Calu3 (cell line): ENCODE measurements at places on chromosomes 1 and 21. TPM values are rescaled to one million over a fixed set of nuclear protein-coding genes. Genes with fewer than 3 reads are reported as not detected.
A peak's percentile ranks its signal among the peaks of the same experiment; 100 is the strongest.

The RPE65 gene
- total RNA-seq, result not detected in 2 replicates

The RAP1GAP gene
- total RNA-seq, result 23.8 and 26.8 TPM in 2 replicates

The FAM110D gene
- total RNA-seq, result not detected in 2 replicates

The ENSA gene
- total RNA-seq, result 253 and 276 TPM in 2 replicates

The KRTAP13-1 gene
- not detected in 2 replicates for total RNA-seq

The LCE2C gene
- total RNA-seq, result not detected in 2 replicates

The TTC4 gene
- 22.9 and 26.0 TPM in 2 replicates for total RNA-seq

The CR1L gene
- not detected in 2 replicates for total RNA-seq

The FCRL6 gene
- not detected in 2 replicates for total RNA-seq

The RCC1 gene
- 95.3 and 95.9 TPM in 2 replicates for total RNA-seq

The CHRM3 gene
- total RNA-seq, result 2.3 and 2.6 TPM in 2 replicates

The C1orf232 gene
- total RNA-seq, result not detected in 2 replicates

The MINDY1 gene
- 17.2 and 17.6 TPM in 2 replicates for total RNA-seq

The AIM2 gene
- total RNA-seq, result not detected in 2 replicates

The RPRD2 gene
- total RNA-seq, result 36.6 and 37.8 TPM in 2 replicates

The CPT2 gene
- total RNA-seq, result 18.5 and 23.5 TPM in 2 replicates

The KIF14 gene
- 17.2 and 20.7 TPM in 2 replicates for total RNA-seq

- no peaks in the 10 kb centered on the region for H3K36me3 ChIP-seq
- peaks cover 56% of the 10 kb centered on the region for H3K27me3 ChIP-seq
- H3K4me3 ChIP-seq, result no peak overlapping the region
- no peaks in the 10 kb centered on the region for H3K4me1 ChIP-seq
- DNase-seq, result no peak
- no peak overlapping the region for H3K27ac ChIP-seq
Measured at GRCh38 chr1:227907439-227908015, 40.2 kb downstream of the WNT9A start.

- H3K27me3 ChIP-seq, result peaks cover 91% of the 10 kb centered on the region
- no peaks in the 10 kb centered on the region for H3K36me3 ChIP-seq
- no peak overlapping the region for H3K27ac ChIP-seq
- H3K4me3 ChIP-seq, result no peak overlapping the region
Measured at GRCh38 chr1:230005040-230005439, 62.0 kb upstream of the GALNT2 start.

GRCh38 chr1:214330715-214331114 lies 49.8 kb downstream of the SMYD2 start:
- no peak overlapping the region for H3K27ac ChIP-seq
- H3K27me3 ChIP-seq, result no peaks in the 10 kb centered on the region
- H3K36me3 ChIP-seq, result peaks cover 12% of the 10 kb centered on the region
- no peak for DNase-seq

- DNase-seq, result no peak
- peaks cover 55% of the 10 kb centered on the region for H3K4me1 ChIP-seq
- no peaks in the 10 kb centered on the region for H3K27me3 ChIP-seq
- H3K36me3 ChIP-seq, result peaks cover 18% of the 10 kb centered on the region
Measured at GRCh38 chr1:198151688-198152087, 5.1 kb upstream of the NEK7 start.

DNA sequence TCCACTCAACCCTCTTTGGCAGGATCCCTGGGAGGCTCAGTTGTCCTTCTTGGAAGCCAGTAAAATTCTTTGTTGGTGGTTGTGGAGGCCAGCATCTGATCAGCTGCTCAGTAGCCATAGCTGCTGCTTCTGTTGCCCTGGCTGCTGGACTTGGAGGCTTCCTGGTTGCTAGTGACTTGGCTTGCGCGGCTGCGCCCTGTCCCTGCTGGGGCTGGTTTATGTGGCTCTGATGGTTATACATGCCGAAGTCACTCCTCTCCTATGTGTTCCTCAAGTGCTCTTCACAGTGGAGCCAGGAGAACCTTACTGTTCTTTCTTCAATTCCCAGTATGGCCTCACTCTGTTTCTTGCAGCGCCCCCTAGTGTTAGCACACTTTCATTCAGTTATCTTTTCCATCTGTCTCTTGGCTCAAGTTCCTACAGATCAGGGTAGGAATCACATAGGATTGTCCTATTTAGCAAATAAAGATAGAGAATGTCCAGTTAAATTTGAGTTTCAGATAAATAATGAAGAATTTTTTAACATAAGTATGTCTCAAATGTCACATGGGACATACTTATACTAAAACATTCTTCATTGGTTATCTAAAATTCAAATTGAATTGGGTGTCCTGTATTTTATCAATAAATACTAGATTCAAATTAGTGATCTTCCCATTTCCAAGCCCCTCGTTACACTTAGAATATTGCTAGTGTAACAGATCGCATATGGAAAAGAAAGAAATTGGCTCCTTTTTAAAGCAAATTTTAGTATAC lies 176.5 kb downstream of the TGFB2 start:
- DNase-seq, result peak; percentile 54
- H3K27me3 ChIP-seq, result no peaks in the 10 kb centered on the region
- no peak overlapping the region for H3K27ac ChIP-seq
- H3K4me3 ChIP-seq, result no peak overlapping the region

DNA sequence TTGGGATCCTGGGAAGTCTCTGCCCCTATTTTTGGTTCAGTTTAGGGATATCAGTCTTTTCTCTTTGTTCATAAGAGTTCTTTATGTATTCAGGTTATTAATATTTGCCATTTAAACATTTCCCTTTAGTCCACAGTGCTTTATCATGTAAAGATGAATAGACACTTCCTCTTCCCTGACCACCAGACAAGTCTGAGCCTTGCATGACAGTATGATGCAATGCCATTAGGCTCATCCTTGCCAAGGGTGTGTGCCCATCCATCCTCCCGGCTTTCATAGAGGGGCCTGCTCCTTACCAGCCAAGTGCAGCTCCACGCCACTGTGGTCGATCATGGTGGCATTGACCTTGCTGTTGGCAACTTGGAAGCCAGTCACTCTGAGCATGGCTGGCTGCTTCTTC lies 52.1 kb downstream of the ZSCAN20 start:
- H3K27me3 ChIP-seq, result peaks cover 60% of the 10 kb centered on the region
- no peak overlapping the region for H3K4me3 ChIP-seq
- H3K27ac ChIP-seq, result no peak overlapping the region
- no peak for DNase-seq
- no peaks in the 10 kb centered on the region for H3K36me3 ChIP-seq
- no peaks in the 10 kb centered on the region for H3K4me1 ChIP-seq

- DNase-seq, result no peak
- no peaks in the 10 kb centered on the region for H3K27me3 ChIP-seq
- H3K4me3 ChIP-seq, result no peak overlapping the region
- H3K36me3 ChIP-seq, result no peaks in the 10 kb centered on the region
- H3K27ac ChIP-seq, result no peak overlapping the region
Measured at GRCh38 chr1:205687242-205687641, 6.9 kb upstream of the SLC45A3 start.

DNA sequence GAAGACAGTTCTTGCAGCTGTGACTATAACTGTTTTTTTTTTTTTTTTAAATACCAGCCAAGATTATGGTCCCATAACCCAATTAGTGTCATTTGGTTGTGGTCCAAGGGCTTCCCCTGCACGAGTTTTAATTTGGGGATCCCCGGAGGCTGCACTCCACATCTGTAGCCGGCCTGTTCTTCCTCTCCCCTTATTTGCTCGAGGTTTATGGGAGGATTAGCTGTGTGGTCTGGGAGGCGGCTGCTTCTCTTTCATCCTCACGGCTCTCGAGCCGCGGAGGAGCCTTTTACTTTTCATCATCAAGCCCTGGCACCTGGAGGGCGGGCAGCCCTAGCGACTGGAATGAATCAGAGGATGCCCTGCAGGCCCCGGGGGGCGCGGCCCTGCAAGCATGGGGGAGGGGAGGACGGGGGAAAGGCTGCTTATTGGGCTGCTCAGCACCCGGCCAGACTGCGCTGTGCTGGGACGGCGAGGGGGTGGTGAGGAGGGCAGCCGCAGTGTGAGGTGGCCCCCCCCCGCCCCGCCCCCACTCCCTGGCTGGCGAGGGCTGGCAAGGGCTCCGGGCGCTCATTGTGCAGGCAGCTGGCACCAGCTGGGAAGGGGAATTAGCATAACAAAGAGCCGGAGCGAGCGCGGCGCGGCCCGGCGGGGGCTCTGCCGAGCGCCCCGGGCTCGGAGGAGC lies 18.5 kb downstream of the SERTAD4 start:
- H3K27ac ChIP-seq, result no peak overlapping the region
- peak; percentile 59 for DNase-seq
- peaks cover 36% of the 10 kb centered on the region for H3K27me3 ChIP-seq
- peaks cover 15% of the 10 kb centered on the region for H3K36me3 ChIP-seq
- peaks cover 14% of the 10 kb centered on the region for H3K4me1 ChIP-seq

DNA sequence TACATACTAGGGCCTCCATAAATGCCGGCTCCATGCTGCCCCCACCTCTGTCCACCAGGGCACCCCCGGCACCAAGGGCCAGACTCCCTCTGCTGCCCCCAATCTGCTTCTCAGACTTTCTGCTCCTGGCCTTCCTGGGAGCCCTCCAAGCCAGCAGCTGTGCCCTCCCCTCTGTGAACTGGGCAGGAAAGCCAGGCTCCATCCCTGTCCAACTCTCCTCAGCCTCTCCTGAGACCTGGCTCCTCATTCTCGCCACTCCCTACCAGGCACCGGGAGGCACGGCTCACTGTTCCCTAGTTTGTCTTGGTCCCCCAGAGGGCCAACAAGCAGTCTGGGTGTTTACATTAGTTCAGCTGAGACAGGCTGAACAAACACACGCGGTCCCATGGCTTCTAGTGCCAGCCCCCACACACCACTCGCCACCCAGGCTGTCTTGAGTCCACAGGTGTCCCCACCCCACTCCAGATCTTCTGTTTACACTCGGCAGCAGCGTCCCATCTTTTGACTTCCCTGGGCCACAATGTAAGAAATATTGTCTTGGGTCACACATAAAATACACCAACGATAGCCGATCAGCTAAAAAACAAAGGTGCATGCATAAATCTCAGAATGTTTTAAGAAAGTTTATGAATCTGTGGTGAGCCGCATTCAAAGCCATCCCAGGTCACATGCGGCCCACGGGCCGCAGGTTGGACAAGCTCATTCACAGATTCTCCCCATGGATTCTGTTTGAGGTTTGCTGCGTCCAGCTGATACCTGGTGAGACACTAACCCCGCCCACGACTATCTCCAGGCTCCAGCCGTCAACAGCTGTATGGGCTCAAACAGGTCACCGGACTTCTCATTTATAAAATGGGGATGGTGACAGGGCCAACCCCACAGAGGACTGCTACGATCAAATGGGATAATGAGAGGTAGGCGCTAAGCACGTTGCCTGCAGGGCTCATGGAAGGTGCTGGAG lies 29.5 kb upstream of the ECE1 start:
- peaks cover 20% of the 10 kb centered on the region for H3K4me1 ChIP-seq
- H3K27ac ChIP-seq, result no peak overlapping the region
- no peaks in the 10 kb centered on the region for H3K27me3 ChIP-seq
- no peak for DNase-seq

DNA sequence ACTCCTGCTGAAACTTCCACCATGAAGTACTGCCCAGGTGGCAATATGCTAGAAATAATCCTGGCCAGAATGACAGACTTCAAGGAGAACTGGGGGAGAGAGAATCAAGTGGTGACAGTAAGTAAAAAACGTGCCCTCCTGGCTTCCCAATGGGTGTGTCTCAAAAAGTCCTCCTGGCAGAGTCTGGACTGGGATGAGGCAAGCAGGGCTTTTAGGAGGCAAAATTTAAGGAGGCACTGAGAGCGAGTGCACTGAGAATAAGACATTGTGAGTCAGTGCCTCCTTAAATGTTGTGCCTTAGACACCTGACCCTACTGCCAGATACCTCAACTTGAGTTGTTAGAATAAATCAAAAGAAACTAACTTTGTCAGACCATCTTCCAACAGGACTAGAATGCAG lies 2.2 kb downstream of the LRRC52 start:
- H3K27me3 ChIP-seq, result peaks cover 73% of the 10 kb centered on the region
- no peak for DNase-seq
- H3K36me3 ChIP-seq, result no peaks in the 10 kb centered on the region
- H3K4me1 ChIP-seq, result peaks cover 6% of the 10 kb centered on the region

GRCh38 chr1:17984583-17984982 lies 123.0 kb upstream of the IGSF21 start:
- H3K27me3 ChIP-seq, result peaks cover 67% of the 10 kb centered on the region
- H3K4me1 ChIP-seq, result no peaks in the 10 kb centered on the region
- DNase-seq, result peak; percentile 3
- H3K4me3 ChIP-seq, result no peak overlapping the region
- no peaks in the 10 kb centered on the region for H3K36me3 ChIP-seq
- no peak overlapping the region for H3K27ac ChIP-seq

- no peaks in the 10 kb centered on the region for H3K27me3 ChIP-seq
- no peak overlapping the region for H3K27ac ChIP-seq
- no peaks in the 10 kb centered on the region for H3K36me3 ChIP-seq
- peaks cover 13% of the 10 kb centered on the region for H3K4me1 ChIP-seq
- H3K4me3 ChIP-seq, result no peak overlapping the region
Measured at GRCh38 chr1:225541383-225541782, 111.5 kb downstream of the ENAH start.

- H3K4me1 ChIP-seq, result peaks cover 14% of the 10 kb centered on the region
- H3K4me3 ChIP-seq, result no peak overlapping the region
- peaks cover 34% of the 10 kb centered on the region for H3K27me3 ChIP-seq
- H3K36me3 ChIP-seq, result no peaks in the 10 kb centered on the region
- no peak for DNase-seq
Measured at GRCh38 chr1:222790115-222790514, 24.7 kb upstream of the DISP1 start.

GRCh38 chr1:201703621-201704438 lies 125.1 kb upstream of the IPO9 start:
- H3K4me3 ChIP-seq, result no peak overlapping the region
- H3K27me3 ChIP-seq, result no peaks in the 10 kb centered on the region
- H3K36me3 ChIP-seq, result no peaks in the 10 kb centered on the region
- peak; percentile 93 for DNase-seq
- no peak overlapping the region for H3K27ac ChIP-seq

- no peak overlapping the region for H3K4me3 ChIP-seq
- peaks cover 81% of the 10 kb centered on the region for H3K36me3 ChIP-seq
- H3K27me3 ChIP-seq, result no peaks in the 10 kb centered on the region
- peaks cover 8% of the 10 kb centered on the region for H3K4me1 ChIP-seq
- H3K27ac ChIP-seq, result peak overlapping the region; percentile 46
- no peak for DNase-seq
Measured at GRCh38 chr1:207328004-207328403, 6.5 kb downstream of the CD55 start.

GRCh38 chr1:201283836-201284553 lies 689 bp downstream of the PKP1 start:
- H3K27ac ChIP-seq, result no peak overlapping the region
- no peaks in the 10 kb centered on the region for H3K36me3 ChIP-seq

DNA sequence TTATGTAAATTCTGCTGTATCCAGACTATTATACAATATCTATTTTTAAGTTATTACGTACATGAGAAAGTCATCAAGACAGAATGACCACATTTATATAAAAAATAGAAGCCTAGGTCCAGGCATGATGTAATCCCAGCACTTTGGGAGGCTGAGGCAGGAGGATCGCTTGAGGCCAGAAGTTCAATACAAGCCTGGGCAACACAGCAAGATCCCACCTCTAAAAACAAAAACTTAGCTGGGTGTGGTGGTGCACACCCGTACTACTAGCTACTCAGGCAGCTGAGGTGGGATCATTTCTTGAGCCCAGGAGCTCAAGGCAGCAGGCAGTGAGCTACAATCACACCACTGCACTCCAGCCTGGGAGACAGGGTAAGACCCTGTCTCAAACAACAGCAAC lies 58.9 kb downstream of the NVL start:
- no peak overlapping the region for H3K4me3 ChIP-seq
- H3K4me1 ChIP-seq, result no peaks in the 10 kb centered on the region
- no peak overlapping the region for H3K27ac ChIP-seq
- no peaks in the 10 kb centered on the region for H3K27me3 ChIP-seq
- H3K36me3 ChIP-seq, result peaks cover 44% of the 10 kb centered on the region

- no peaks in the 10 kb centered on the region for H3K36me3 ChIP-seq
- no peaks in the 10 kb centered on the region for H3K4me1 ChIP-seq
- no peak overlapping the region for H3K27ac ChIP-seq
- H3K4me3 ChIP-seq, result no peak overlapping the region
- no peaks in the 10 kb centered on the region for H3K27me3 ChIP-seq
Measured at GRCh38 chr21:25176637-25177412, 430.5 kb downstream of the MRPL39 start.
